ENCODE measurements at places on chromosomes 2 and 18.
A peak's percentile ranks its signal among the peaks of the same experiment; 100 is the strongest.

GRCh38 chr2:71224935-71225334 is 2.0 kb downstream of the PAIP2B start:
- no peak for DNase-seq

DNA sequence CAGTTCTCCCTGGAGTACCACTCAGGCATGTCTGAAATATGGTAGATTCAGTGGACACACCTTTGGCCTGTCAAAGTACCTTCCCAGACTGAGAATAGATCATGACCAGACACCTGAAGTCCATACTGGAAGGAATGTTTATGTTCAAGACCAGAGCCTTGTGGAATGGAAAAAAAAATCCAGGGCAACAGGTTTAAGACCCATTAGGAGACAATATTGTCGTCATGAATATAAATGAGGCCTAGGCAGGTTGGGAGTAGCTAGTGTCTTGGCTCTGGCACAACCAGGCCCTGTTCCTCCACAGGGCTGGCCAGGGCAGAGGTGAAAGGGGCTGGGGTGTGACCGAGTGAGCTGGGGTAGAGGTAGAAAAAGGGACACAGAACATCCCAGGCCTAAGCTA is 13.2 kb upstream of the ATRAID start:
- no peak for DNase-seq

- no peak for DNase-seq
These were observed 219.6 kb downstream of the CYP26B1 start for GRCh38 chr2:71927757-71928715.

DNA sequence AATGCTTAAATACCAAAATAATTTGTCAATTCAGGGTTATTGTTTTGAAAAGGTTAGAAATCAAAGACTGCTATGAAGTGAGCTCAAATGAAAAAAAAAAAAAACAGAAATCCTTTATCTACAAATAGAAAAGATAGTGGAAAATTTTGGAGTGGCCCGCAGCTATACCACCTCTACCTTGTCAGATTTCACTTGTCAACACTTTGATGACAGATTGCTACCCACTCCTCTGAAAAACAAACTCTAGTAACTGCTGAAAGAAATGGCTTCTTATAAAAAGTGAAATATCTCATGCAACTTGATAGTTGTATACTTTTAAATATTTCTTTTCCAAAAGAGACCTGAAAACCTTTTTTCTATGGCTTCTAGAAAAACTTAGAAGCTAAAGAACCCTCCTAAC is 84.5 kb downstream of the WDPCP start:
- no peak for DNase-seq

- no peak for DNase-seq
These were observed 102.7 kb downstream of the SETBP1 start for GRCh38 chr18:44783371-44783770.

DNA sequence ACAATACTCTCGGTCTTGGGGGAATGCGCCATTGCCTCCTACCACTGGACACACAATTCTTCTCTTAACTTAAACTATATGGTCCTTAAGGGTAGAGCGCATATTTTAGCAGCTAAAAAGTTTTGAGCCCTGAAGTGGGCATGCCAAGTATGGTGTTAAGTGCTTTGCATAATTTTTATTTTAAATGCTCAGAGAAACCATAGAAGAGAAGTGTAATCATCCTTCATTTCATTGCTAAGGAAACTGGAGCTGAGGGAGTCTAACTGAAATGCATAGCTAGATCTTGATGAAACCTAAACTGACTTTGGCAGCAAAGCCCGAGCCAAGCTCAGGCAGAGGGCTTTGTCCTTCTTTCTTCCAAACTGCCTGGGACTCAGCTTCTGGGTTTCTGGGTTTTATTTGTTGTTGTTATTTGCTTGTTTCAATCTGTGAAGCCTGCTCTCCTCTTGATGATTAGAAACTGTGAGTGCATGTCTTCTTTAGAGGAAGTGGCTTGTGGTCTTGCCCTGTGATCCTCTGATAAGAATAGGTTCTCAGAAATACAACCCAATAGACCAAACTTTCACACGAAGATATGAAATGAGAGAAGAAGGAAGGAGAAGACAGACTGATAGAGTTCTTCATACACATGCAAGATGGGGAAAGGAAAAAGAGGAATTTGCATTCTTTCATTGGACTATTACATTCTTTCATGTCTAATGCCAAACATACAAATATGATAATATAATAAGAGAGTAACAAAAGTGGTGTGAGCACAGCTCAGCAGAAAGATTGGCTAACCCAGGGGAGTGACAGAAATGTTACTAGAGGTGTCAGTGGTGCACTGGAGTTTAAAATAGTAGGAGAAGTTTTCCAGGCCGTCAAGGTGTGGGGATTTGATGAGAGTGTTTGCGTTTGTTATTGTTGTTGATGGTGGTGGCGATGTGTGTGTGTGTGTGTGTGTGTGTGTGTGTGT is 7.5 kb upstream of the RNF144A start:
- no peak for DNase-seq

DNA sequence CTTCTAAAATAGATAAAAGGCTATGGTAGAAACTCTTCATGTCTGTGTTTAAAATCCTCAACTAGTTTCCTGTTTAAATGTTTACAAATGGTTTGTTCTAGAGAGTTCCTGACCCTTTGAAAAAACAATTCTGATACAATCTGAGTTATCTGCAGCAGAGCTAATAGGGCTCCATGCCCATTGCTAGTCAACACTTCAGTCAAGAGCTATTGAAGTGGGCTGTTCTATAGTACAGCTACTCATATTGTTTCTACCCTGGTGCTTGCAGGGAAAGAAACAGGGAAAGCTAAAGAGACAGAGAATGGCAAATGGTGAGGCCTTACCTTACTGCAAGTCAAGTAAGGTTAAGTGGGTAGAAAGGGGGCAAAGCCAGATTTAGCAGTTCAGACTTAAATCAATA is 112.3 kb upstream of the CAVIN2 start:
- DNase-seq: peak; percentile 91

- DNase-seq: no peak
These were observed 43.0 kb downstream of the EMILIN2 start for GRCh38 chr18:2889761-2890192.

Data from DMS79 treated with DMSO at 0.1 percent for 48 hours (cell line).